ENCODE measurements at places on chromosomes 3 and 15.
A peak's percentile ranks its signal among the peaks of the same experiment; 100 is the strongest.

GRCh38 chr3:104523136-104523535 is 843.6 kb upstream of the ALCAM start:
- no peak for DNase-seq

- DNase-seq: no peak
Observed at GRCh38 chr15:42335074-42335473, 24.2 kb upstream of the CAPN3 start.

DNA sequence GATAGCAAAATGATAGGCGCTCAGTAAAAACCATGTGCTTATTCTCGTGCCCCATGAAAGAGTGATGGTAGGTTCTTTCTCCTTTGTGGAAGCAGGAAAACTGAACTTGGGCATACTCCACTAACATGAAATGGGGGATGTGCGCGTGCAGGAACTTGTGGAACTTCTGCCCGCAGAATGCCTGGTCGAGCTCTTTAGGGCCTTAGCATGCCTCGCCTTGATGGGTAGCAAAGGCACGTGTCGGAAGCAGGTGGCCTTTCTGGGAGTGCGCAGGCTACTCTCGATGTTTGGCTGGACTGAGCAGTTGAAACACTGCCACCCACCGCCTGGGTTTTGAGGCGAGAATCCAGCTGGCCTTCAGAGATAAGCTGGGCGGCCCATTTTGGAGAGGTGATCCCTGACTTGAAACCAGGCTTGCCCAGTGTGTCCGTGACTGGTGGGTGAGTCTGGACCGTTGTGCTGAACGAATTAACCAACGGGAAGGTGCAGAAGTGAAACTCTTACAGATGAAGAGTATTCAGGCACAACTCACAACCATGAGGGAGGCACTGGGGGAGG is 842 bp downstream of the PCCB start:
- DNase-seq: peak; percentile 64

- DNase-seq: no peak
Observed at GRCh38 chr3:131619821-131620220, 117.0 kb upstream of the MRPL3 start.

DNA sequence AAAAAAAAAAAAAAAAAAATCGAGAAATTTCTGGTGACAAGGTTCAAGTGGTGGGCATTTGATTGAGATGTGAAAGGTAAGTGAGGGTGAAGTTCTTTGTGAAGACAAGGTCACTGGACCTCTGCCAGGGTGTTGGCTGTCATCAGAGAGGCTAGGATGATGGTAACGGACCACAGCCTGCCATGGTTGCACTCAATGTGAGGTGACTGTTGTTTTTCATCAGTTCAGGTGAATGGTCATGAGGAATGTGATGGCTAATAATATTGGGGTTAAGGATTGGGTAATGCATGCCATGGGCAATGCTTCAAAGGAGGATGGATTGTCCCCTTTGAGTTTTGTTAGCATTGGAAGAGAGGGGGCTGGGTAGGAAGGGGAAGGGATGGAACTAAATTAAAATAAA is 4.3 kb upstream of the ALPK3 start:
- DNase-seq: no peak

DNA sequence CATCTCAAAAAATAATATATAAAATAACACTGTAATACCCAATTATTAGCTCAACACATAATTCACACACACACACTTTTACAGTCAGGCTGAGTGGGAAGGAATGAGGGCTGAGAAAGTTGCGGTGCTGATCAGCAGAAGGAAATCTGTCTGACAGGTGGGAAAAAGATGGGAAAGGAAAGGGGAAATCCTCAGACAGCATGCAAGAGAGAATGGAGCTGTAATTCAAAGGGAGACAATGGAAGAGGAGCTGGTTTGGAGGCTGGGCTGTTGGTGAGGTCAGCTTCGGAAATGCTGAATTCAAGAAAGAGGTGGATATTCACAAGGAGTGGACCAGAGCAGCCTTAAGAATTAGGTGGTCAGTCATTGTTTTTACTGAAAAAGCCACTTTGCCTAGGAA is 121.6 kb upstream of the LMOD3 start:
- DNase-seq: no peak

DNA sequence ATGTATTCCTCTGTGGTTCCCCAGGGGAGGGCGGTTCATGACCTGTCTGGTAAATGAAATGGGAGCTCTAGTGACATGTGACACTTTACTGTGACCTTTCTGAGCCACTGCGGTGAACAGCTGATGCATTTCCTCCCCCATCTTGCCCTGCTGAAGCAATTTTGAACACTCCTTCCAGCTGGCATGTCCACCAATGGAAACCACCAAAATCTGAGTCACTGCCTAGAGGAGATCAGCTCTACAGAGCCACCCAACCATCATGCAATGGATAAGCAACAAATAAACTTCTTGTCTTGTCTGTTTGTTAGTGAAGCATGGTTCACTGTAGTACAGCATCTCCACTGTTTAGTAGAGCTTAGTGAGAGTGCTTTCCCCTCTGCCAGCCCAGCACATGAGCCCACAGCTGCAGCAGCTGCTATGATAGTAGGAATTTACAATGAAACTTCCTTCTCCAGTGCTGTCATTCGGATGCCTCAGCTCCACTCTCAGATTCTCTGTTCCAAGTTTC is 479.4 kb downstream of the NTRK3 start:
- no peak for DNase-seq

GRCh38 chr3:124887177-124887931 is at the start of gene ITGB5:
TSS of gene ITGB5 (minus strand) at chr3:124887365. CDS start at chr3:124887000, 365 bp downstream.
- DNase-seq: peak; percentile 89

DNA sequence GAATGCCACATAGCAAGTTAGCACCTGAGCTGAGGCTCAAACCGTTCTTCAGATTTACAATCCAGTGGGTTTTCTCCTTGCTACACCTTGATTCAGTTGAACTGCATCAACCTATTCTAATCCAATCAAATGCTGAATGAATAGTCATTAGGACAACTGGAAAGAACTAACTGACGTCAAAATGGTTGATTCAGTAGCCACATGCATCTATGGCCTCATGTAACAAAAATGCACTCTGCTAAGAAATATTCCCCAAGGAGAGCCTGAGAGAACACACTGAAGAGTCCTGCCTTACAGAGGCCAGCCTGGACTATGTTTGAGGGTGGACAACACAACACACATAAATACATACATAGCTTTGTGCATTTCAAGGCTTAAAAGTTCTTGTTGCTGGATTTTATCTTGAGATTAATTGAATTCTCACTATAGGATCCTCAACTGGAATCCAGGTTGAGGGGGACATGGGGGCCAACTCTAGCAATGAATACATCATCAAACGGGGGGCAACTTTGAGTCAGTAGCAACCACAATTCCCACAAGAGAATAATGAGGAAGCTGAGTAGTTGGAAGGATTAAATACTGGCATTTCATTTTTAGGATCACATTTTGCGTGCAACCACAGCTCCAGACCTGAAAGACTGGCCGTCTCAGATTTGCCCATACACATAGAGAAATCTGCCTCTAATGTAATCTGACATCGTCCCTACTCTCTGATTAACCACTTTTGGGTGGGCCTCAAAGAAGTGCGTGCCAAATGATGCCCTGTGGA is 280.2 kb upstream of the ICE2 start:
- no peak for DNase-seq

- DNase-seq: peak; percentile 46
Observed at GRCh38 chr15:25345943-25346342, 92.9 kb downstream of the UBE3A start.

- no peak for DNase-seq
Observed at GRCh38 chr3:107699682-107700081, 176.9 kb downstream of the BBX start.

DNA sequence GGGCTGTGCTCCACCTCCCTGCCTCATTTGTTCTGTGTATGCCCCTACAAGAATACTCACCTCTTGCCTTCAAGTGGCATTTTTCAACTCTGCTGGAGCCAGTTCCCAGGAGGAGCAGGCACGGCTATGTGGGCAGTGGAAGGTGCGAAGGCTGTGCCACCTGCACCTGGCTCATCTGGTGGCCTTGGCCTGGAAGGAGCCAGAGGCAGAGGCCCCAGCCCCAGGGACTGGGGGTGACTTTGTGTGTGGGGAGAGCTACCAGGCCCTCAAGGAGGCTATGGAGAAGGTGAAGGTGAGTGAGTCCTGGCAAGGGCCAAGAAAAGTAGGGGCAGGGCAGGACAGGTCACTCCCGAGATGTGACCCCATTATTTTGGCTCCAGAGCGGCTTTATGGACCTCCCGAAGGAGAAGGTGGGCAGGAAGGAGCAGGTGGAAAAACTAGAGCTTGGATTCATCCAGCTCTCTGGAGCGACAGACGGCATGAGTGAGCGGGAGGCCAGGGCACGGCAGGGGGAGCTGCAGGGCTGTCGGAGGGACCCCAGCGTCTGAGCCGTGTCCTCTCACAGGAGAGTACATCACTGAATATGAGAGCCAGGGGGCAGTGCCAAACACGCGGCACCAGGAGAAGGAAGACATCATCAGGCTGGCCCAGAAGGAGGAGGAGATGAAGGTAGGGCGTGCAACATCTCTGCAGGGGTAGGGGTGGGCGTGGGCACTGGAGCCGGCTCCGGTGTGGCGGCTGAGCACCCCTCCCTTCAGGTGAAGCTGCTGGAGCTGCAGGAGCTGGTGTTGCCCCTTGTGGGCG is 57.3 kb upstream of the UBE2Q2 start:
- peak; percentile 90 for DNase-seq

DNA sequence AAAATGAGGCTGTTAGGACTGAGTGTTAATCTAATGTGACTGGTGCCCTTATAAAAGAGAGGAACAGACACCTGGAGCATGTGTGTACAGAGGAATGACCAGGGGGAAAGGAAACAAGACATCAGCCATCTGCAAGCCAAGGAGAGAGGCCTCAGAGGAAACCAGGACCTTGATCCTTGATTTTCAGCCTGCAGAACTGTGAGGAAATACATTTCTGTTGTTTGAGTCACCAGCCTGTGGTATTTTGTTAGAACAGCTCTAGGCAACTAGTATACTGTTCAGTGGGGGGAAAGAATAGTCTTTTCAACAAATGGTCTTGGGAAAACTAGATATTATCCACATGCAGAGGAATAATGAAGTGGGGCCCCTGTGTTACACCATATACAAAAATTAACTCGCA is 80.6 kb downstream of the CCR1 start:
- DNase-seq: no peak

- no peak for DNase-seq
Observed at GRCh38 chr15:58558777-58559176, 127.0 kb downstream of the LIPC start.

DNA sequence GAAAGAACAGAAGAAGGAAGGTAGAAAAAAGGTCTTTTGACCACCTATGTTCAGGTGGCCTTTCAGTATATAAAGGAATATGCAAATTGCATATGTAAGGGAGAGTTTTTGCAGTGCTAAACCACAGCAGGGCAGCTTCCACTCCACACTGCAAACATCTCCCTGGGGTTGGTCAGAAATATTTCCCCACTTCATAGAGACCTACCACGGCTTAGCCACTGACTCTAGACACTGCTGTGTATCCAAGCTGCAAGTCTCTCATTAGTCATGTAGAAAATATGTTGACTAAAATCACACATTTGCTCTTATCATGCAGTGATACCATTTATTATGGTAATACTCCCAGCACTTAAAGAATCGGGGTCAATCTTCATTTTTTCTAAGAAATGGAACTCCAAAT is 214.9 kb upstream of the NR2F2 start:
- no peak for DNase-seq

DNA sequence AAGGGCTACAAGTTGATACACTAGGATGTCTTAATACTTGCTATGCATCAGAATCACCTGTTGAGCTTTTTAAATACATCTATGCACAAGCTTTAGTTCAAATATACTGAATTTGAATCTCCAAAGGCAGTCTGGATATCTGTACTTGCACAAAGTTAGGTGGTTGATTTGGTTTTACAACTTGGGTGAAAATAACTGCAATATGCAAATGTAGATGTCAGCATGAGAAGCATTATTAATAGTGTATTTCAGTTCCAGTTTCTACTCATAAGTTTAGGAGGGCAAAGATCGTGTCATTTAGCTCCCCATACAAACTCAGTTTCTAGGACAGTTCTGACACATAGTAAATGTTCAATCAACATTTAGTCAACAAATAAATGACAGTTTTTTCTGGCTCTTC is 25.6 kb downstream of the IQCB1 start:
- no peak for DNase-seq

- peak; percentile 54 for DNase-seq
Observed at GRCh38 chr3:157572559-157573270, 69.5 kb upstream of the VEPH1 start.

DNA sequence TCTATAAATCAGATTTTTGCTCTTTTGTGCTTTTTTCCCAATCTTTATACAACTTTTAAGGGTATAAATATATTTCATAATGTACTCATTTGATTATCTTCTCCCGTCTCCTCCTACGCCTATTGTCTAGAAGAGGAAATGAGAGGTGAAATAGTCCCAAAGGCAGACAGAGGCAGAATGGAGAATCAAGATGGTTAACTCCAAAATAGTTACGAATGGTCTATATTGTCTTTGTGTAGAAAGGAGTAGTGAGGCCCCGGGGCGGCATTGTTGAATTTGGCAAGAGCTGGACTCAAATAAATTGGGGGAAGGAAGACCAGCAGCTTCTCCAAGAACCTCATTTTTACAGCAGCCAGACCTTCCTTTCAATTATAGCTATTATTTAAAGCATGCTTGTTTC is 23.9 kb downstream of the ITPR1 start:
- no peak for DNase-seq

GRCh38 chr15:39946862-39947261 is 12.9 kb downstream of the EIF2AK4 start:
- no peak for DNase-seq

DNA sequence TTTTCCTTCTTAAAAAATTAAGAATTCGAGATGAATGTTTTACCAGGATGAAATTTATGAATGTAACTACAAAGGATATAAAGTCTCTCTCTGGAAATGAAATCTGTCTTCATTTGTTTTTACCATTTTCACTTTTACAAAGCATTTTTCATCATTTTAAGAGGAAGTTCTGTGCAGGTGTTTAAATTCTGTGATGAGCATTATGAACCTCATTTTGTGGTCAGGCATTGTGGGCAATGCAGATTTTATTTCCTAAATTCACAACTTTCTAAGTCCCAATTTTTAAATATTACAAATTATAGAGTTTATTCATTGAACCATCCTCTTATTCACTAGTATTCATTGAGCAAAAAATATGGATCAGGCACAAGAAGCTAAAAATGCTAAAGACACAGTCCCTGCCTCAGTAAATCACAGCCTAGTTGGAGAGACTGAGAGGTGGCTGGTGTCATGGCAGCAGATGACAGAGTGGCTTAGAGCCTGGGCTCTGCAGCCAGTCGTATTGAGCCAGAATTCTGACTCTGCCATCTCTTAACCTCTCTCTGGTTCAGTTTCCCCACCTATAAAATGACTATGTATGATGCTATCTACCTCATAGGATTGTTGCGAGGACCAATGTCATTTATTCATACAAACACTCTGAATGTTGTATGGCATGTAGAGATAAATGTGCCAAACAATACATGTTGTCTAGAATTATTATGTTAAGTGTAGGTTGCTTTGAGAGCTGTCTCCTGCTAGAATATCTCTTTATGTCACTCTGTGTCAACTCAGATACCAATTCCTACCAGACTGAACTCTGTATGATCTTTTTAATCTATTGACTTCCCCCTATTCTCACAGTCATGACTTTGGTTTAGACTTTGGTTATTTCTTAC is 7.5 kb upstream of the TGFBR2 start:
- no peak for DNase-seq

- no peak for DNase-seq
Observed at GRCh38 chr3:55512571-55513343, 25.7 kb upstream of the WNT5A start.

All from BE2C (cell line).